ENCODE measurements at places on chromosomes 12 and 14.
A peak's percentile ranks its signal among the peaks of the same experiment; 100 is the strongest.

- DNase-seq: peak; percentile 5
Measured at GRCh38 chr14:65832431-65833266, 420.1 kb downstream of the FUT8 start.

DNA sequence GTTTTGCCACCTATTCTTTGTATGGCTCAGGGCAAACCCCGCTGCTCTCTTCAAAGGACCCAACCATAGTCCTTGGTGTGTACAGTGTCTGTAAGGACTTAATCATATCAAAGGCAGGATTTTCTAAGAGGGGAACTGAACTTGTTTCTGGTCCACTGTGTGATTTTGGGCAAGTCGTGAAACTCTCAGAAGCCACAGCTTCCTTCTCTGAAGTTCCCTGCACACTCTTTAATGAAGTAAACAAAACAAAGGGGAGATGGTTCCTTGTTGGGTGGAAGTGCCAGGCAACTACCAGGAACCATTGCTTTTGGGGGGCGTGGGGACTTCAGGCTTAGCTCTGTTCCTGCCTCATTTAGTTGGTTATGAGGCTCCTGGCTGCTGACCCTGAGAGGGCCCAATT is 152.4 kb downstream of the VRK1 start:
- DNase-seq: no peak

- peak; percentile 62 for DNase-seq
Measured at GRCh38 chr14:84036840-84037239, 1493.1 kb upstream of the FLRT2 start.

- DNase-seq: no peak
Measured at GRCh38 chr14:99595034-99595433, 9.0 kb downstream of the CCDC85C start.

- DNase-seq: peak; percentile 98
Measured at GRCh38 chr12:88299567-88300101, 157.5 kb downstream of the TMTC3 start.

- no peak for DNase-seq
Measured at GRCh38 chr14:77369285-77369684, 7.6 kb downstream of the TMED8 start.

- no peak for DNase-seq
Measured at GRCh38 chr12:39173726-39174125, 268.3 kb upstream of the CPNE8 start.

DNA sequence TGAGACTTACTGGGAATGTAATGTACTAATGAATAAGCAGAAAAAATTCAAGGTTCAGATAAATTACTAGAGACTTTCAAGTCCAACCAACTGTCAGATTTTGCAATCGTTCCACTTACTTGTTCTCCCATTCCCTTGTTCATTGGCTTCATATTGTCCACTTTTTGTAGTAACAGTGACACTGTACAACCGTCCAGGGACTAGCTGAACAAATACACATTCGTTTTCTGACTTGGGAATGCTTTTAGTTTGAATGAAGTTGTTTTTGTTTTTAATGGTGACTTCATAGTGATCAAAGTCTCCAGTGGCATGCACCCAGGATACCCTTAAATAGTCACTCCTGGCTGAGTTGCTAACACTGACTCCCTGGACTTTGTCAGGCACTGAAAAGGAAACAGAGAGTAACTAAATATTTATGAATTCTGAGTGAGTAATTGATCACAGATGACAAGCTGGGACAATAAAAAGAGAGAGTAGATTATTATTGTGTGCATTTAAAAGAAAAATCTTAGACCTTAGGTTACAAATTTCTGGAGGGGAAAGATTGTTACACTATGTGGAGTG is 65.4 kb downstream of the PTPRB start:
- no peak for DNase-seq

GRCh38 chr14:90235179-90235976 is 21.0 kb upstream of the PSMC1 start:
- DNase-seq: peak; percentile 4

GRCh38 chr12:26701604-26702215 is 131.3 kb downstream of the ITPR2 start:
- no peak for DNase-seq

- DNase-seq: no peak
Measured at GRCh38 chr12:12408265-12408690, 51.4 kb downstream of the BORCS5 start.

GRCh38 chr14:69766984-69767368 is at the start of gene SRSF5:
SRSF5 (plus strand) TSS chr14:69767142; CDS start chr14:69768157, 1,015 bp downstream.
- DNase-seq: peak; percentile 91

- no peak for DNase-seq
Measured at GRCh38 chr12:63037746-63038712, 103.1 kb upstream of the PPM1H start.

- no peak for DNase-seq
Measured at GRCh38 chr12:57046086-57046791, 3.7 kb downstream of the MYO1A start.

DNA sequence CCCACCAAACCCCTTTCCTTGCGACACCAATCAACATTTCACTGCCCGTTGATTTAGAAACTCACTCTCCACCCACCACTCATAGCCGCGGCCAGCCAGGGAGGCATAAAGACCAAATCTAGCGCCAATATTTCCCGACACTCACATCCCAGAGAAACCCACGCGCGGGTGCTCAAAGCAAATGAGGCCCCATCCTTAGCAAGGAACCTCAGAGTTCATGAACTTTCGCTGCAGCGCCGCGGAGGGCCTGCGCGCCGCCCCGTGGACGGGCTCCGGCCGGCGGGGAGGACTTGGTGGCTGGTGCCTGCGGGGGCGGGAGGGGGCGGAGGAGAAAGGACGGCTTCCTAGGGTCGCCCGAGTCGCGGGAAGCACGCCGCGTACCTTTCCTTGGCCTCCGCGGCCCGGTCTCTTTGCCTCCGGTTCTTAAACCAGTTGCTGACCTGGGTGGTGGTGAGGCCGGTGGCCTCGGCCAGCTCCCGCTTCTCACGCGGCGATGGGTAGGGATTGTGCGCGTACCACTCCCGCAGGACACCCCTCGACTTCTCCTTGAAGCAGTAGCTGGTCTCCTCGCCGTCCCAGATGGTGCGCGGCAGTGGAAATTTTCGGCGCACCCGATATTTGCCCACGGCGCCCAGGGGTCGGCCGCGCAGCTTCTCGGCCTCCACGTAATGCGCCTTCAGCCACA is 886 bp downstream of the SIX1 start:
- DNase-seq: no peak

DNA sequence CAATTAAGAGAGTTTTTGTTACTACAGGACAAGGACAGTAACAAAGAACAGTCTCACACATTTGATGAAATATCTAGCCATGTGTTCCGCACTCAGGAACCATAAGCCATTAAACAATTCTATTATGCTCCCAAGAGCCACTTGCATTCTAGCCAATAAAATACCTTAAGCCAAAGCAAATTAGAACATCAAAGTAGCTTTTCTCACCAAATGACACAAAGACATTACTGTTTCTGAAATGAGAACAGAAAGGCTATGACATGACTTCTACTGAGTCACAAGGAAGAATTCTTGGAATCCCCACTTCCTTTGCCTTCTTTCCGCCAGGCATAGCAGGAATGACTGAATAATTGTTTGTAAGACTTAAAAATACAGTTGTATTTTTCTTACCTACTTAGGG is 445.8 kb downstream of the ATP23 start:
- peak; percentile 66 for DNase-seq

DNA sequence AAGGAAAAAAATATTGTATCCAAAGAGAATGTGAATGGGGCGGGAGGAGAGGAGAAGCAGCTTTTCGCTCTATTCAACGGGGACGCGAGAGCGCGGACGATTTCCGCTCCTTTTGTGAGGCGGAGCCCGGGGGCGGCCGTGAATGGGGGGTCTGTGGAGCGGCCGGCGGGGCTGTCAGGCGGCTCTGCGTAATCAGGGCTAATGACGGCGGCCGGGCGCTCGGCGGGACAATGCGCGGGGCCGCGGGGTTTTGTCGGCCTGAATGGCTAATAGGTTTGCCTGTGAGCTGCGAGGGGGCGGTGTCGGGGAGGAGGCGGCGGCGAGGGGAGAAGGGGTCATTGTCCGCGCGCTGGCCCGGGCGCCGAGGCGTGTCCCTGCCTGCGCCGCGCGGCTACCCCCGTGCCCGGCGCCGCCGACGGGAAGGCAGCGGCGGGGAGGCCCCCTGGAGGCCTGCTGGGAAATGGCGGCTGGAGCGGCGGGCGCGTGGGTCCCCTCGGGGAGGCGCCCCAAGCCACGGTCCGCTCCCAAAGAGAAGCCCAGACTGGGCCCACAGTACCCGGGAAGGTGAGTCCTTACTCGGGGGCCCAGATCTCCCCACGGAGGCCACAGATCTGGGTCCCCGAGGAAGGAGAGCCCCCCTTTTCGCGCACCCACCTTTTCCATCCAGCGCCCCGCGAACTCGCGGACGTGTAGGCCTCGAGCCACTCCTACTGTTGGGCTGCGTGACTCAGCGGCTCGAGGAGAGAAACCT is 6.0 kb downstream of the SIX6 start:
- no peak for DNase-seq

DNA sequence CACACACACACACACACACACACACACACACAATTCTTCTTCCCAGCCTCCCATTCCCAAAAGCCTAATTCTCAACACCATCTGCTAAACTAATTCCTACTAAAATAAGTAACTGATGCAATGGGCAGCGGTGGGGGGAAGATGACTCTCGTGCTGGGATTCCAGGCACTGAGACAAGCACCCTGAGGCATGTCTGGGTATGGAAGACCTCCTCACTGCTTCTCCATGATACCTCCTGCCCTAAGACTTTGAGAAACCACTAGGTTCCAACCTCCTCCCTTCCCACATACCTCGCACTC is 789 bp upstream of the VWF start:
- DNase-seq: no peak

- no peak for DNase-seq
Measured at GRCh38 chr12:114403690-114404066, 2.3 kb downstream of the TBX5 start.

Data from non-pigmented ciliary epithelial cell (primary cell).